ENCODE measurements at places on chromosomes 6 and 20. TPM values are rescaled to one million over a fixed set of nuclear protein-coding genes. Genes with fewer than 3 reads are reported as not detected.

The PROKR2 gene
- not detected for total RNA-seq

DNA sequence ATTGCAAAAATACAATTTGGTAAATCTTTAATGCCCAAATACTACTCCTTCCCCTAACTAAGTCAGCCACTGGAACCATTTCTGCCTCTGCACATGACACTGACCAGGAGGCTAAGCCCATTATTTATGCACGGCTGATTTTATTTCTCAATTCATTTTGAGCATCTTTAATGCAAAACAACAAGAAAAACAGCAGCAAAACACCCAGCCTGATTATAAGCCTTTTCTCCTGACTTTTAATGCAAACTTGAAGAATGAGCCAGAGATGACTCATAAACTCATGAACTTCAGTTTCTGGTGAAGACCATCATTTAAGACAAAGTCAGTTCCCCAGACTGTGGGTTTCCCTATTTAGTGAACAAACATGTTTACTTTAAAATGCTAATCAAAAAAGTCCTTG lies 51.6 kb downstream of the CYP24A1 start:
- DNase-seq = no peak
- no peaks in the 10 kb centered on the region for H3K36me3 ChIP-seq
- no peak overlapping the region for H3K4me3 ChIP-seq
- H3K27ac ChIP-seq = peak overlapping the region; percentile 75
- H3K4me1 ChIP-seq = peaks cover 19% of the 10 kb centered on the region

DNA sequence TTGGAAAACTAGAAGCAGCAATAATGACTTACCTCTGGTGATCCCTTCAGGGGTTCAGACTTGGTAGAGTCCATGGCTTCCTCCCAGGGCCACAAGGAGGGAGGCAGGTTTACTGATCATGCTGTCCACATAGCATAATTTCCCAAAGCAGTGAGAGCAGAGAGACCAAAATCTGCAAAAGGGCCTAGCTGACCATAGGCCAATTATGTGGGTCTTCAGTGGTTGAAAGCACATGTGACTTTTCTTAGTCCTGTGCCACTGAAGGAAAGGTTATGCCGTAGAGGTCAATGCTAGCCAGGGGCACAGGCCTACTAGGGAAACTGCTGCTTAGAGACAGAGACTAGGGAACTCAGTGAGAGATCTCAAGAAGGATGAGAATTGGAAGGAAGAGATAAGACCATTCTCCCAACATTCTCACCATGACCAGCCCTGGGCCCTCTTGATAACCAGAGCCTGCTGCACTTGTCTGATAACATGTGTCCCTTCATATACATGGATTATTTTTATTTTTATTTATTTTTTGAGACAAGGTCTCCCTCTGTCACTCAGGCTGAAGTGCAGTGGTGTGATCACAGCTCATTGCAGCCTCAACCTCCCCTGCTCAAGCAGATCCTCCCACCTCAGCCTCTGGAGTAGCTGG lies 2.0 kb upstream of the GTPBP2 start:
- no peak overlapping the region for H3K27ac ChIP-seq
- no peak for DNase-seq

- peak overlapping the region; percentile 21 for H3K27ac ChIP-seq
- H3K36me3 ChIP-seq = no peaks in the 10 kb centered on the region
- DNase-seq = no peak
- H3K4me1 ChIP-seq = no peaks in the 10 kb centered on the region
- no peak overlapping the region for H3K4me3 ChIP-seq
Measured at GRCh38 chr20:57450931-57451330, 59.7 kb downstream of the RBM38 start.

- H3K4me3 ChIP-seq = no peak overlapping the region
- H3K4me1 ChIP-seq = peaks cover 54% of the 10 kb centered on the region
- DNase-seq = no peak
- H3K27me3 ChIP-seq = no peaks in the 10 kb centered on the region
Measured at GRCh38 chr20:50575865-50576720, 65.9 kb downstream of the PTPN1 start.

GRCh38 chr20:21780528-21780927 lies 75.1 kb downstream of the PAX1 start:
- no peaks in the 10 kb centered on the region for H3K36me3 ChIP-seq
- no peak for DNase-seq
- no peaks in the 10 kb centered on the region for H3K27me3 ChIP-seq
- H3K27ac ChIP-seq = no peak overlapping the region

- H3K4me1 ChIP-seq = no peaks in the 10 kb centered on the region
- H3K4me3 ChIP-seq = no peak overlapping the region
- no peak overlapping the region for H3K27ac ChIP-seq
- DNase-seq = no peak
- no peaks in the 10 kb centered on the region for H3K27me3 ChIP-seq
Measured at GRCh38 chr6:73969971-73970970, 274.3 kb downstream of the CD109 start.

The MOG gene
- not detected for total RNA-seq

DNA sequence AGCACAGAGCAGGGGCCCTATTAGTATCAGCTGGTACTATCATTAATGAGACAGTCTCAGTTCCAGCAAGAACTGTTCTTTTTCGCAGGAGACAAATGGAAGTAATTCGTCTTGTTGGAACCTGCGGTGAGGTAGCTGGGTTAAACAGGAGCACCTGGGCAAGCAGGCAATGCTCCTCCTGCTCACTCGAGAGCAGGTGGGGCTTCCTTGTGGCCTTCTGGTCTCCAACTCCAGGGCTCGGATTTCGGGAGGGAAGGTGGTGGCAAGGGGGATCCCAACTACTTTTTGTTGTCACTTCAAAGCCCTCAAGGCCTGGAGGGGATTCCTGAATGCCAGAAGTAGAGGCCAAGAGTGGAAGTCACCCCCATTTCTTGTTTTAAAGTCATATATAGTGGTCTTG lies 1.3 kb upstream of the SPEF1 start:
- peak overlapping the region; percentile 35 for H3K27ac ChIP-seq
- DNase-seq = no peak
- peaks cover 55% of the 10 kb centered on the region for H3K4me1 ChIP-seq
- H3K27me3 ChIP-seq = no peaks in the 10 kb centered on the region

The CST4 gene
- not detected for total RNA-seq

DNA sequence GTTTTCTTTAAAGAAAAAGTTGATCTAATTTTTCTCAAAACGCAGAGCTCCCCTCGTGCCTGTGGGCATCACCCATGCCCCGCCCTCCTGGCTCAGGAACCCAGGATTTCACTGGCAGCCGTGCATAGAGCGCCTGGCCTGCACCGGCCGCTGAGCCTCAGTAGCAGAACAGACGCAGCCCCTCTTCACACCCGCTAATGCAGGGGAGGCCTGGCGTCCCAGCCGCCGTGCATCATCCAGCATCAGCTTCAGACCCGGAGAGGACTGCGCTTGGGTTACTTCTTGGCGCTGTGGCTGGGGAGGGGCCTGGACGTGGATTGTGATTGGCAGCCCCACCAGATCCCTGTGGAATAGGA lies 18.1 kb downstream of the RBM38 start:
- H3K27me3 ChIP-seq = no peaks in the 10 kb centered on the region
- H3K4me1 ChIP-seq = no peaks in the 10 kb centered on the region
- H3K4me3 ChIP-seq = no peak overlapping the region
- H3K36me3 ChIP-seq = peaks cover 60% of the 10 kb centered on the region

DNA sequence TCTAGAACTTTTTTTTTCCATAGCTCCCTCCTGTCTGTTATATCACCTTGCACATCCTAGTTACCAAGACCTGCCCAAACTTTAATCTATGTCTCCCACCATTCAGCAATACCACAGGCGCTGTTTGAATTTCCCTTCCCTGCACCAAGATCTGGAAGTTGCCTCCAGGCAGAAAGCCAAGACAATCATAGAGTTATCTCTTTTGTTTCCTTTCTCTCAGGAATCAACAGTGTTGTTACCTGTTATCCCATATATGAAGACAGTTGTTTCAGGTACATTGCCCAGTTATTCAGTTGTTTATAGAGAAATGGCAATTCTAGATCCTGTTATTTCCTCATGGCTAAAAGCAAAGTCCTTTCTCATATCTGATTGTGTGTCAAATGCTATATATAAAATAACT lies 63.2 kb downstream of the PDSS2 start:
- H3K36me3 ChIP-seq = no peaks in the 10 kb centered on the region
- H3K4me3 ChIP-seq = no peak overlapping the region
- no peak overlapping the region for H3K27ac ChIP-seq
- H3K4me1 ChIP-seq = no peaks in the 10 kb centered on the region
- DNase-seq = no peak

DNA sequence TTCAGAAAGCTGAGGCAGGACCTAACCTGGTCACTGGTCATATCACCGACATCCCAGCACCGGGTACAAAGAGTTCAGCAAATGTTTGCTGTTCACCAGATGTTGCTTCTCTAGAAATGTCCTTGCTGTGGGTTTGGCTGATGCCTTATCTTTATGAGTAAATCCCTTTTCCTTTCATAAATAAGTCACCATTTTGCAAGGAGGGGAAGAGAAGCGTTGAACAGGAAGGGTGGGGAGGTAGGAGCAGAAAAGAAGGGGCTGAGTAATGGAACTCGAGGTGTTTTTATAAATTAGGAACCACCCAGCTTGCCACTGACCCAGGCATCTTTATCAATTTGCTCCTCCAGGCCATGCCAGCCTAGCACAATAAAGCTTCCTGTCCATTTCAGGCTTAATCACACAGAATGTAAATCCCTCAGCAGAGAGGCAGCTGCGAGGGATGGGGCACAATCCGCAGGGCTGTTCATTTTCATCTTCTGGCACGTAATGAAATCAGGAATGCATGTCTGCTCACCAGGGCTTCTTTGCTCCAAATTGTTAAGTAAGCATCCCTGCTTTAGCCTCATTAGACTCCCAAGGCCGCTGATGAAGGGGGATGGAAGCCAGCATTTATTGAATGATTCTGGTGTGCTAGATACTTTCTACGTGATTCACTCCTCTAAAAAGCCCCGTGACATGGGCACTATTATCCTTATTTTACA lies 371.9 kb upstream of the CHD6 start:
- no peak overlapping the region for H3K27ac ChIP-seq
- no peak overlapping the region for H3K4me3 ChIP-seq
- H3K27me3 ChIP-seq = no peaks in the 10 kb centered on the region

The SRSF3 gene
- total RNA-seq = 178 TPM

DNA sequence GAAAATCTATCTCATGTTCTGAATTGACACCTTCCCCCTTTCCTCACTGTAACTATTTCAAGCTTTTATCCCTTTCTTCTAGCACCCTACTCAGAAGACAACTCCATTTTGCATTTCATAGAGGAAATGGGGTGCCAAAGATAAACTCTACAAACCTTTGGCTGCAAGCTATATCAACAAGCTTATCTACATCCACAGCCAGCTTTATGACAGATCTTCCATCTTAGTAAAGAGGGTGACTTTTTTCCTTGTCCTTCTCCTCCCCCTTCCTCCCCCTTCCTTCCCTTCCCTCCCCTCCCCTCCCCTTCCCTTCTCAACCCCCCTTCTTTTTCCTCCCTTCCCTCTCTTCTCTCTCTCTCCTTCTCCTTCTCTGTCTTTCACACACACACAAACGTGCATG lies 58.0 kb upstream of the OLIG3 start:
- no peaks in the 10 kb centered on the region for H3K36me3 ChIP-seq
- no peaks in the 10 kb centered on the region for H3K4me1 ChIP-seq

GRCh38 chr20:2795451-2795850 lies 5.0 kb downstream of the CPXM1 start:
- H3K27ac ChIP-seq = no peak overlapping the region
- no peak overlapping the region for H3K4me3 ChIP-seq
- DNase-seq = no peak
- H3K27me3 ChIP-seq = peaks cover 71% of the 10 kb centered on the region
- H3K36me3 ChIP-seq = no peaks in the 10 kb centered on the region
- peaks cover 25% of the 10 kb centered on the region for H3K4me1 ChIP-seq

- H3K27ac ChIP-seq = peak overlapping the region; percentile 99
- H3K4me3 ChIP-seq = peak overlapping the region; percentile 94
- H3K36me3 ChIP-seq = no peaks in the 10 kb centered on the region
Measured at GRCh38 chr6:79076160-79076559, 1.9 kb downstream of the PHIP start.

DNA sequence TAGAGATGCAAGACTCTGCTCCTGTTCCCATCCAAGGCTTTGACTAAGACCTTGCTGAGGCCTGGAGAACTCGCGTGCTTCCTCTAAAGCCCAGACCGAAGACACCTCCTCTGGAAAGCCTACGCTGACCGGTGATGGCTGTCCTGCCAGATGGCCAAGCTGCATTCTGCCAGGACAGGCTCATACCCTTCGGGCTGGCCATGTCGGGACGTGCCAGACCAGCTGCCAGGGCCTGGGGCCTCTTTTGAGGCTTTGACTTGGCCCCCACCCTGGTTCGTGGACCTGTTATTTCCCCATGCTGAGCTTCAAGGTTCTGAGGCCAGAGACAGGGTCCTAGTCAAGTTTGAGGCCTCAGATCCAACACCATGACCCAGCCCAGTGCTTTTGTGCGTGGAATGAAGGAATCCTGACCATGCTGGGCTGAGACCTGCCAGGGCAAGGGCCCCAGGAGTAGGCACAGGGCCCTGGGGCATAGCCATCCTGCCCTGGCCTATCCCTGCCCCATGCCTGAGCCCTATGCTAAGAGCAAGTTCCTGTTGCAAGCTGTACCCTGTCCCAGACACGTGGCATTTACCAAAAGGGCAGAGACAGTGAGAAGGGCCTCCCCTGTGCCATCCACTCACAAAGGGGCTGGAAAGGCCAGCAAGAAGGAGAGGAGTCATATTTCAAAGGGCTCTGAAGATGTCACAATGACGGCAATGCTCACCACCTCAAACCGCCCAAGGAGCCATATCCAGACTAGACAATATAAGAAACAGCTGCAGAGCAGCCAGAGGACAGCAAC lies 42.8 kb downstream of the MRPL14 start:
- no peaks in the 10 kb centered on the region for H3K27me3 ChIP-seq
- H3K4me3 ChIP-seq = no peak overlapping the region
- H3K4me1 ChIP-seq = peaks cover 5% of the 10 kb centered on the region
- no peaks in the 10 kb centered on the region for H3K36me3 ChIP-seq
- H3K27ac ChIP-seq = no peak overlapping the region

- H3K27ac ChIP-seq = no peak overlapping the region
- DNase-seq = no peak
- H3K4me3 ChIP-seq = no peak overlapping the region
- H3K27me3 ChIP-seq = no peaks in the 10 kb centered on the region
Measured at GRCh38 chr20:11851646-11852045, 66.0 kb upstream of the BTBD3 start.

The EDN3 gene
- total RNA-seq = 23.9 TPM

GRCh38 chr6:154506582-154506981 lies 3.9 kb downstream of the CNKSR3 start:
- no peaks in the 10 kb centered on the region for H3K27me3 ChIP-seq
- peaks cover 9% of the 10 kb centered on the region for H3K4me1 ChIP-seq
- no peak for DNase-seq

The HAO1 gene
- total RNA-seq = 0.70 TPM

The KCNB1 gene
- 0.35 TPM for total RNA-seq

GRCh38 chr6:20620043-20620442 lies 85.8 kb downstream of the CDKAL1 start:
- no peaks in the 10 kb centered on the region for H3K4me1 ChIP-seq
- no peak overlapping the region for H3K27ac ChIP-seq
- no peaks in the 10 kb centered on the region for H3K36me3 ChIP-seq
- no peak overlapping the region for H3K4me3 ChIP-seq
- no peaks in the 10 kb centered on the region for H3K27me3 ChIP-seq
